Ascending aorta (tissue), 2 donors: ENCODE measurements at places on chromosomes 7 and 10. TPM values are rescaled to one million over a fixed set of nuclear protein-coding genes. Genes with fewer than 3 reads are reported as not detected.

GRCh38 chr7:132575982-132576720 lies at the start of gene PLXNA4:
TSS of gene PLXNA4 (minus strand) at chr7:132576470. CDS start at chr7:132508693, 67,777 bp downstream.
- DNase-seq = no peak
- H3K4me1 ChIP-seq = no peaks in the 10 kb centered on the region
- no peaks in the 10 kb centered on the region for H3K27me3 ChIP-seq
- H3K4me3 ChIP-seq = peak within 1 kb of the TSS; percentile 72
- no peaks in the 10 kb centered on the region for H3K36me3 ChIP-seq
- H3K27ac ChIP-seq = peak within 1 kb of the TSS; percentile 46

DNA sequence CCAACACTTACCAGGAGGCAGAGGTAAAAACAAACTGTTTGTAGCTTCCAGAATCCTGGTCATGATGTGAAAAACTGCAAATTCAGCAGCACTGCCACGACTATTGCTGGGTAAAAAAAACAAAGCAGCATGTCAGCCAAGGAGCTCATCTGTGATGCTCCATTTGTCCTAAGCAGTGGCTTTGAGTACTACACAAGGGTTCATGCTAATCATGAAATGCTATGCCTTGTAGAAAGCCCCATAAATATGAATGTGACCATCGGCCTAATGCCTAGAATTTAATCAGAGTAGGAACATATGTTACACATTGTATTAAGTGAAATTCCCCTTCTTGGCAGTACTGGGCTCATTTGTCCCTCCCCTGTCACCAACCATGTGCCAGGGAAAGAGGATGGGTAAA lies 95.4 kb downstream of the GSAP start:
- H3K36me3 ChIP-seq = no peaks in the 10 kb centered on the region
- H3K4me3 ChIP-seq = no peak overlapping the region
- no peaks in the 10 kb centered on the region for H3K27me3 ChIP-seq
- peaks cover 4% of the 10 kb centered on the region for H3K4me1 ChIP-seq
- no peak for DNase-seq
- peak overlapping the region; percentile 16 for H3K27ac ChIP-seq

DNA sequence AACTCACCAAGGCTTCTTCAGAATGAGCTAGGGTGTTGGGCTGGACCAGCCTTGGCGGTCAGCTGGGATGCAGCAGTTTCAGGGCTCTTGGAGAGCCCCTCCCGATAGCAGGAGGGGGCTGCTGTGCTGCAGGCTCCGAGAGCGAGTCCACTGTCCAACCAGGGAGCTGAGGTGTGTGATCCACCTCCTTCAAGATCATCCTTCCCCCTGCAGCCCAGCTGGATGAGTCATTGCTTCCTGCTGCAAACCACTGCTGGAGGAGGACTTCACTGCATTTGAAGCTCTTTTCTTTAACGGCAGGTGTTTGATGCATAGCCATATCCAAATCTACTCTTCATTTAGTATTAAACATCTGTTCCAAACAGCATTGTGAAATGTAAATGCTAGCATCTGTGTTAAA lies 54.2 kb upstream of the EBF3 start:
- no peak for DNase-seq
- H3K27me3 ChIP-seq = no peaks in the 10 kb centered on the region
- H3K4me3 ChIP-seq = no peak overlapping the region
- no peak overlapping the region for H3K27ac ChIP-seq

DNA sequence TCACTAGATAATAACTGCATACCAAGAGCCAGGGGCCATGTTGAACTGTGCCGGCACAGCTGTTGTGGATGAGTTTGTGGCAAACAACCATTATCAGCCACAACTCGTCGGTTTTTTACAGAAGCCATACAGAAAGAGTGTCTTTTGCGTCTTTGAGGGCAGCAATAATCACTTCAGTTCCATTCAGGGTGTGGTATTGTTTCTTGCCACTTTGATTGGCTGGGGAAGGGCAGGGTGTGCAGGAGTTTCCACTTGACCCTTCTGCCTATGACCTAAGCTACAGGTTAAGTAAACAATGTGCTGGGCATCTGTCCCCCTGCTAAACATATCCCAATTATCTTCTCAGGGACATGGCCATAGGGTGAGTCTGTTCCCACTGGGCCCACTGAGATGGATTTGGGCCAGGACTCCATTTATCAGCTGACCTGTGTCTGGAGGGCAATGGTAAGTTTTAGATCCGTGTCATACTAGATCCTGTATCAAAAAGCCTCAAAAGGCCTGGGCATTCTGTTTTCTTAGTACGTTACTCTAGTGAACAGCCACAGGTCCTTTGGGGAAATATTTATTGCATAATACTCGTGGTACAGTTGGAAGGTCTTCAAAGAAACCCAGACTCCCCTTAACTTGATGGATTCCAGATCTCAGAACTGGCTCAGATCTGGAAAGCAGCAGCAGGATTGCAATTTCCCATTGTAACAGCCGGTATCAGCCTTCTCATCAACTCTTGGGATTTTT lies 15.9 kb downstream of the ZNF3 start:
- H3K27me3 ChIP-seq = no peaks in the 10 kb centered on the region
- H3K36me3 ChIP-seq = peaks cover 58% of the 10 kb centered on the region
- no peak overlapping the region for H3K27ac ChIP-seq
- no peak for DNase-seq
- no peaks in the 10 kb centered on the region for H3K4me1 ChIP-seq

- H3K4me3 ChIP-seq = no peak overlapping the region
- DNase-seq = no peak
Measured at GRCh38 chr10:70475661-70476060, 2.9 kb upstream of the PALD1 start.

GRCh38 chr10:59648711-59649201 lies 60.9 kb downstream of the SLC16A9 start:
- H3K4me3 ChIP-seq = peak overlapping the region; percentile 39
- H3K27ac ChIP-seq = peak overlapping the region; percentile 35
- H3K36me3 ChIP-seq = no peaks in the 10 kb centered on the region

GRCh38 chr10:26969145-26969926 lies 108.6 kb upstream of the ABI1 start:
- DNase-seq = no peak
- no peaks in the 10 kb centered on the region for H3K36me3 ChIP-seq
- no peak overlapping the region for H3K4me3 ChIP-seq
- H3K4me1 ChIP-seq = no peaks in the 10 kb centered on the region
- H3K27ac ChIP-seq = no peak overlapping the region
- no peaks in the 10 kb centered on the region for H3K27me3 ChIP-seq

- H3K27me3 ChIP-seq = no peaks in the 10 kb centered on the region
- no peak overlapping the region for H3K27ac ChIP-seq
- no peak for DNase-seq
- H3K4me3 ChIP-seq = no peak overlapping the region
- no peaks in the 10 kb centered on the region for H3K36me3 ChIP-seq
Measured at GRCh38 chr7:46450886-46451285, 529.8 kb upstream of the IGFBP3 start.

GRCh38 chr7:22316914-22317313 lies 40.0 kb downstream of the RAPGEF5 start:
- H3K4me3 ChIP-seq = no peak overlapping the region
- H3K27ac ChIP-seq = no peak overlapping the region
- DNase-seq = no peak
- H3K27me3 ChIP-seq = no peaks in the 10 kb centered on the region

- H3K36me3 ChIP-seq = no peaks in the 10 kb centered on the region
- no peaks in the 10 kb centered on the region for H3K27me3 ChIP-seq
- no peak for DNase-seq
- H3K27ac ChIP-seq = no peak overlapping the region
- no peaks in the 10 kb centered on the region for H3K4me1 ChIP-seq
Measured at GRCh38 chr7:29306319-29306991, 111.9 kb downstream of the CHN2 start.

- H3K27me3 ChIP-seq = no peaks in the 10 kb centered on the region
- no peaks in the 10 kb centered on the region for H3K36me3 ChIP-seq
- no peak for DNase-seq
- H3K27ac ChIP-seq = no peak overlapping the region
- no peak overlapping the region for H3K4me3 ChIP-seq
Measured at GRCh38 chr7:53015463-53015862, 20.0 kb upstream of the POM121L12 start.

DNA sequence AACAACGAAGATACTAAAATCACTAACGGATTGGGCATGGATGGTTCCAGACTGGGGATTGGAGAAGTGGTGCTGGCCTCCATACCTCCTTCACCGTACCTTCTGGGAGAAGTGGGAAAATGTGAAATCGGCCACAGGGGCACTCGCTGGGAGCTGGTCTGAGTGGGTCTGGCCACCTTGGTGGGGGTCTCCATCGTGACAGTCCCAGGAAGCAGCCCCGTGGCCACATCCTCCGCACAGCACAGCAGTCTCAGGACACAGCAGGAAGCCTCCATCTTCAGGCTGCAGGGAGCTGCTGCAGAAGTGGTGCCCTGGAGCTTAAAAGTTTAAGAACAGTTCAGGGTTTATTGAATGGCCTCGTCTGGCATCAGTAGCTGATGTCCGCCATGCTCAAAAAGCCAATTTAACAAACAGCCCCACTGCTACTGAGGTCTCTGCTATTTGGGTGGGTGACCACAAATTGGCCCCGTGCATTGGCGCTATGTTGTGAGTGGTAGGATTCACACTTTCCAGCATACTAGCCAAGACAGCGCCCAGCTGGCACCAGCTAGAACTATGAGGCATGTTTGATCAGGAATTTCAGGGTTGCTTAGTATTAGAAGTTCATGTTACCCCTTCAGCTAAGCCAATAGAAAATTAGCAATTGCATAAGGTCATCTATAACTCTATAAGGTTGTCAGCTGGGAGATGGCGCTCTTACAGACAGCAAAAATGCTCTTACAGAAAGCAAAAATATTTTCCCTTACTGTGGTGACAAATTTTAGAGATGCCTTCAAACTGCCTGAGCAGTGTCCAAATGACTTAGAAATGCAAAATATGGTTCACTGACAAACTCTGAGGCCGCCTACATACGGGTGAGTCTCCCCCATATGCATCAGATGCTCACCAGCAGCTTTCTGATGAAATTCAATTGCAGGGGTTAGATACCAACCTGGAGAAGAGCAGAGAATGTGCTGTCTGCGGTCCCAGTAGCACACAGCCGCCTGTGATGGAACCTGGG lies 17.0 kb downstream of the PKD1L1 start:
- H3K4me3 ChIP-seq = no peak overlapping the region
- no peak overlapping the region for H3K27ac ChIP-seq
- H3K27me3 ChIP-seq = no peaks in the 10 kb centered on the region
- H3K4me1 ChIP-seq = peaks cover 6% of the 10 kb centered on the region
- H3K36me3 ChIP-seq = no peaks in the 10 kb centered on the region

DNA sequence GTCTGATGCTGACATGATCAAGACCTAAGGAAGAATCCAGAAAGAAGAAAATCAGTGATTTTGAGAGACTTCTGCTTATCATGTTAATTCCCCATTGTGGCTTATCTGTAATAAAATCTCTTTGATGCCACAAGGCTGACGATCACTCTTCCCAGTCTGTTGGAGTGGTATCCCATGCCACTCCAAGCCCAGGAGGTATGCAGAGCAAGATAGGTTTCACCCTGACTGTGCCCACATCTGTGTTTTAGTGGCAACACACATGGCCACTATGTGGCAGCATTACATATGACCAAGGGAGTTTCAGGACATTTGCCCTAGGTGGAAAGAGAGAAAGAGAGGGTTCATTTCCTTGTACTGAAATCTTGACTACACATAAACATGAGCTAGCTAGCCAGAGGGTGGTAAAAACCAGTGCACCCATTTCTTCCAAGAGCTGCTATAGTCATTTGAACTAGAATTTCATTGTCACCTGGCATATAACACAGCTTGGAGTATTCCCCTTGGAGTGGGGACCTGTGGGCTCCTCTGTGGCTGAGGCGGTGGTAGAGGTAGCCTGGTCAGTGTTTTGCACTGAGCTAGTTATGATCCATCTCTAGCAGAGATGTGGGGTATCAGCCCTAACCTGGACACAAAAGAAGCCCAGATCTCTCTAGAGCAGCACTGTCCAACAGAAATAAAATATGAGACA lies 20.8 kb downstream of the LAMB4 start:
- no peak overlapping the region for H3K4me3 ChIP-seq
- H3K36me3 ChIP-seq = no peaks in the 10 kb centered on the region
- H3K4me1 ChIP-seq = no peaks in the 10 kb centered on the region
- no peaks in the 10 kb centered on the region for H3K27me3 ChIP-seq

DNA sequence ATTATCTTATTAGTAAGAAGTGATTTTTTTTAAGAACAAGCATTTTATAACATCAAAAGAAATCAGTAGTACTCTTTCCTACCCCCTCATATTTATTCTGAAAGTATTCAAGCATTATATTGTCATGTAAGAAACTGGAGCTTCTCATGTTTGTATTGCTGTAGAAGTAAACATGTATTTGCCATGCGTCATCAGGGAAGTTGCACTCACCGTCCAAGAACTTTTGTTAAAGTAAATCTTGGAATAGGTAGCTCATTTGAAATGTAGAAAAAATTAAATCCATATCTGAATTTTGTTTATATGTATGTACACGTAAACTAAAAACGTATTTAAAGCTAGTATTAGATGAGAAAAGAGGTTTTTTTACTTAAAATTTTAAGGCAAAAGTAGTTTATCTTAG lies 96.8 kb downstream of the PTEN start:
- no peaks in the 10 kb centered on the region for H3K36me3 ChIP-seq
- no peaks in the 10 kb centered on the region for H3K27me3 ChIP-seq
- DNase-seq = no peak
- H3K4me1 ChIP-seq = no peaks in the 10 kb centered on the region
- H3K27ac ChIP-seq = peak overlapping the region; percentile 63

GRCh38 chr10:110433740-110434139 lies 64.0 kb upstream of the DUSP5 start:
- no peaks in the 10 kb centered on the region for H3K4me1 ChIP-seq
- peak; percentile 44 for DNase-seq
- no peaks in the 10 kb centered on the region for H3K27me3 ChIP-seq
- no peaks in the 10 kb centered on the region for H3K36me3 ChIP-seq
- H3K4me3 ChIP-seq = no peak overlapping the region

DNA sequence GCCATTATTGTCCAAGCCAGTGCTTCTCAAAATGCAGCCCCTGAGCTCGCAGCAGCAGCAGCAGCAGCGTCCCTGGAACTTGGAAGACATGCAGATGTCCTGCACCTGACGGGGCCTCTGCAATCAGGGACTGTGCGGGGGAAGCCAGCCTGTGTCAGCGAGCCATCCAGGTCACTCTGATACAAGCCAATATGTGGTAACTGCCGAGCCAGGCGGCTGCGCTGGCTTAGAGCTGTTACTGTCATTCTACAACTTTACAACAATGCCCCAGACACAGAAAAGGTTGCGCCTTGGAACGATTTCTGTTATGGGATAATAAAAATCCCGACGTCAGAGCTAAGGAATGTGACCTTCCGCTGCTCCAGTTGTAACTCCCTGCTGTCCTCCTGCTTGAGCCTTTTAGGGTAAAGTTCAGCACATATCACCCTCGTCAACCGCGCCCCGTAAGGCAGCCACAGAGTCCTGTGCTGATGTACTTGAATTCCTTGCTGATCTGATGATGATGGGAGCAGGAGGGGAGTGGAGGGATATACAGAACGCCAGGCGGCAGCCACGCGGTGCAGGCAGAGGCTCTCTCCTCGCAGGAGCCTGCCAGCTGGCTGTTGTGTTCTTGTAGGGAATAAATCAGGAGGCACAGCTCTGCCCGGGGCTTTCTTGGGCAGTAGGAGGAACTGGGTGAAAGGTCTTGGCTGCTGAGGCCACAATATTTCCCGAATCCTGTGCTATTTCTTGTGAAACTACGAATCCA lies 20.0 kb upstream of the CRYGN start:
- peaks cover 5% of the 10 kb centered on the region for H3K36me3 ChIP-seq
- peaks cover 22% of the 10 kb centered on the region for H3K4me1 ChIP-seq
- peak overlapping the region; percentile 87 for H3K27ac ChIP-seq

GRCh38 chr7:44998153-44998871 lies 1.7 kb upstream of the CCM2 start:
- DNase-seq = no peak
- peak overlapping the region; percentile 96 for H3K4me3 ChIP-seq
- H3K4me1 ChIP-seq = peaks cover 18% of the 10 kb centered on the region
- H3K36me3 ChIP-seq = no peaks in the 10 kb centered on the region
- no peaks in the 10 kb centered on the region for H3K27me3 ChIP-seq

The FLNC gene
- total RNA-seq = 117 TPM

The CLRN3 gene
- total RNA-seq = not detected

The PIK3CG gene
- 2.0 TPM for total RNA-seq

The ORAI2 gene
- total RNA-seq = 45.1 TPM
